ENCODE measurements at places on chromosomes 1 and 21.
A peak's percentile ranks its signal among the peaks of the same experiment; 100 is the strongest.

DNA sequence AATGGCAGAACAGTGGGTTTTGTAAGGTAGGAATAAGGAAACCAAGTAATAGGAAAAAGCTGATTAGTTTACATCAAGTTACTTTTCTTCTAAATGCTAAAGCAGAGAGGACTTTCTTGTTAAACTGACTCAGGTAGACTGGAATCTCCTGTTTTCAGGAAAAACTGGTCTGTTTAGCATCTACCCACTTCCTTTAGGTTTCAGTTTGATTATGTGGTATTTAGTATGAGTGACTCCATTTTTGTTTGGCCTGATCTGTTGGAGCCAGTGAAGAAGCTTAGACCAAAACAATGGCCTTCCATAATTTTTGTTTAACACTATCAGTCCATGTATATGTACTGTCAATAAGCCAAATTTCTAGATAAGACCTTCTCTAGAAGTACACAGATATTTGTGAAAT lies 88.4 kb downstream of the EPB41 start:
- no peak for DNase-seq

DNA sequence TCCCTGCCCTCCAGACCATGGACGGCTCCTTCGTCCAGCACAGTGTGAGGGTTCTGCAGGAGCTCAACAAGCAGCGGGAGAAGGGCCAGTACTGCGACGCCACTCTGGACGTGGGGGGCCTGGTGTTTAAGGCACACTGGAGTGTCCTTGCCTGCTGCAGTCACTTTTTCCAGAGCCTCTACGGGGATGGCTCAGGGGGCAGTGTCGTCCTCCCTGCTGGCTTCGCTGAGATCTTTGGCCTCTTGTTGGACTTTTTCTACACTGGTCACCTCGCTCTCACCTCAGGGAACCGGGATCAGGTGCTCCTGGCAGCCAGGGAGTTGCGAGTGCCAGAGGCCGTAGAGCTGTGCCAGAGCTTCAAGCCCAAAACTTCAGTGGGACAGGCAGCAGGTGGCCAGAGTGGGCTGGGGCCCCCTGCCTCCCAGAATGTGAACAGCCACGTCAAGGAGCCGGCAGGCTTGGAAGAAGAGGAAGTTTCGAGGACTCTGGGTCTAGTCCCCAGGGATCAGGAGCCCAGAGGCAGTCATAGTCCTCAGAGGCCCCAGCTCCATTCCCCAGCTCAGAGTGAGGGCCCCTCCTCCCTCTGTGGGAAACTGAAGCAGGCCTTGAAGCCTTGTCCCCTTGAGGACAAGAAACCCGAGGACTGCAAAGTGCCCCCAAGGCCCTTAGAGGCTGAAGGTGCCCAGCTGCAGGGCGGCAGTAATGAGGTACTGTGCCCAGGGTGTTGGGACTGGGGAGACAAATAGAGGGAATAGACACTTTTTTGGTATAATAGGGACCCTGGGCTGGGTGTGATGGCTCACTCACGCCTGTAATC lies 1.0 kb downstream of the ZBTB48 start:
- no peak for DNase-seq

GRCh38 chr1:201903135-201903534 lies 14.4 kb downstream of the SHISA4 start:
- DNase-seq = peak; percentile 49

GRCh38 chr21:32299695-32300094 lies 1.0 kb downstream of the MRAP start:
- DNase-seq = no peak

- DNase-seq = peak; percentile 88
Measured at GRCh38 chr1:77536813-77537212, 145.6 kb downstream of the ZZZ3 start.

DNA sequence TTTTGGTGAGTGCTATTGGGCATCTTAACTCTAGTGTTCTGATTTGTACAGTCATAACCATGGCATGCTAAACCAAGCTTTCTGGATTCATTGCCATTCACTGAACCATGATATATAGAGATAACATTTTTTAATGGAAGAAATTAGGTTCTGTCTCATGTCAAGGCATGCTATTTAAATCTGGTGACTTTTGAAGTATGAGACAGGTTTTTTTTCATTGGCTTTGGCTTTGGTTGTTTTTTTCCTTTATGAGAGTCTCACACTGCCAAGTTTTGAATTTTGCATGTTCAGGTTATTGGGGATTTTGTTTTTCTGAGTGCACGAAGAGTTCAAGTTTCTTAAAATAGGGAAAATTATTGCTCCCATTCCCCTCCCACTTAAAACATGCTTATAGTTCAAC lies 141.3 kb upstream of the ADAMTS5 start:
- DNase-seq = no peak

- no peak for DNase-seq
Measured at GRCh38 chr1:189678779-189679178, 798.9 kb downstream of the BRINP3 start.

GRCh38 chr1:183593356-183593755 lies 3.1 kb upstream of the NCF2 start:
- DNase-seq = no peak

GRCh38 chr1:234666761-234667160 lies 56.8 kb upstream of the IRF2BP2 start:
- DNase-seq = no peak

DNA sequence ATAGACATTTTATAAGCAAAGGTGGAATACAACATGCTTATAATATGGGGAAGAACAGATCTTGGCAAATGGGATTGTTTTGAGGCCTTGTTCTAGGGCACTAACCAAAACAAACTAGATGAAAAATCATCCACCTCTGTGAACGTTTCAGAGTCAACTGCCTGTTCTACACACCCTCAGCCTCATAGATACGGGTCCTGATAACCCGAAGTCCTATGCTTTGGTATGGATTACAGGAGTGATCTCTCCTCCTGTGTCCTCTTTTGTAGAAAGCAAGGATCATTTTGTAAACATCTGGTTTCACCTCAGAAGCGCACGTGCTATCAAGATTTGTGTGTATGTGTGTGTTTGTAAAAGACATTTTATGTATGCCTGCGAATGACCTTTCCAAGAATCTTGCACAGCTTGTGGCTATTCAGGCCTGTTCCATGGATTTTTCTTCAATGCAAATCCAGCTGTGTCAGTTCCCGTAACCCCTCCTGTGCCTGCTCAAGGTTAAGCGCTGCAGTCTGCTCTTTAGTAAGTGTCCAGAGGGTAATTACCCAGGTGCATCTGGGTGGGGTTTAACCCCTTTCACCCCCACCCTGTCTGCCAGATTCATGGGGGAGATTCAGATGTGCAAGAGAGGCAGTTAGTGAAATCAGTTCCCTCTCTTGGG lies 132.4 kb downstream of the ROR1 start:
- DNase-seq = no peak

DNA sequence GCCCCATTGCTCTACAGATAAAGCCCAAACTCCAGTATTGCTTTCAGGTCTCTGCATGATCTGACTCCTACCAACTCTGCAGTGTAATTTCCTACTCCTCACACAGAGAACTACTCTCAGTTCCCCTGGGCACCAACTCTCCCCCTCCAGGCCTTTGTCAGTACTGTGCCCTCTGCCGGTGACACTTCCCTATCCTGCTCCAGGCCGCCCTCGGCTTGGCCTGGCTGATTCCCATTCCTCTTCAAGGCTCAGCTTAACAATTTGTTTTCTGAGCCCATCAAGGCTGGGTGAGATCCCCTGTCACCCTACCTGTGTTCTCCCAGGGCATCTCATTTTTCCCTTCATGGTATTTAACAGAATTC lies 2.6 kb downstream of the SLAMF8 start:
- DNase-seq = peak; percentile 36

DNA sequence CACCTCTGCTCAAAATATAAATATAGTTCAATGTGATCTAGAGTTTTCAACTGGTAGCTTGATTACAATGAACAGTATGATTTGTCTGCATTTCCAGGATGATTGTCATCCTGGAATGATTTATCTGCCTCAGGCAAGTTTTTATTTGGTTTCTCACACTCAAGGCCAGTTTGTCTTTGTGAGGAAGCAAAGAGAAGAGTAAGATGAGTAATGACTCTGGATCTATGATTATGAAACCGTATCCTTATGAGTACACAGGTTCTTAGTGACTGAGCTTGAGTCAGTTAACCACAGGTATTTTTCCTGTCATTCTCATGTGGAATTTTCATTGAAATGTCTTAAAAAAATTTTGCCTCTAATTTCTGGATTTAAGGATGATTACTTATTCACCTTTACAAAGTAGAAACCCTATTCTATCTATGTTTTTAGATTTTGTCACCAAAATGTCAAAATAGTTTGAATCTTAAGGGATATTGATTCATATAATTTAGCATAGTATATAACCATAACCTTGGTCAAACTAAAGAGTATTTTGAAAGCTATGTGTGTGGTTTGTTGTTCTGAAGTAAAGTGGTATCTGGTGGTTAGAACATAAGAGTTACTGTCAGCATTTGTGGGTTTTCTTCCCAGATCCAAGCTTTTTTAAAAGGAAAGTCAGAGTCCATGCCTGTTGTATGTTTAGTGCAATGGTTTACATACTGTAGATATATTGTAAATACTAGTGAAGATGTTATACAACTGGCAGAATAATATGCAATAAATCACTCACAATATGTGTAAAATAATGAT lies 145.0 kb downstream of the RASAL2 start:
- DNase-seq = peak; percentile 79

GRCh38 chr1:226661271-226661670 lies 77.8 kb downstream of the ITPKB start:
- no peak for DNase-seq
